ENCODE measurements at places on chromosomes 5 and 9. TPM values are rescaled to one million over a fixed set of nuclear protein-coding genes. Genes with fewer than 3 reads are reported as not detected.

The IFNA13 gene
- not detected for total RNA-seq

DNA sequence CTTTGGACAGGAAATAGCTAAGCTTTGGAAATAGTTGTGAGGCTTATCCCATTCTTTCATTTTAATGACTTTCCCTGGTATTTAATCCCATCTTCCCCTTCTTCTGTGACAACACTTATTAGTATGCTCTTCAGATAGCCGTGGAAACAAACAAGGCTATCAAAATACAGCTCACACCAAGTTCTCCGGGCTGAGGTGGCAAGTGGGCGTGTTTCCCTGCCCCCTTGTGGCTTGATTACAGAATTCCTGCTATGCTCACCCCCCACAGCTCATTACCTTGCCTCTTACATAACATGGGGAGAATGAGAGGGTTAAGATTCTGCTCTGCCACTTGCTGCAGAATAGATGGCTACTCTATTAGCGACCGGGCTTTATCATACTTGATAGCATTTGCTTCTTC, 437.1 kb upstream of the TLE4 start:
- DNase-seq: no peak

DNA sequence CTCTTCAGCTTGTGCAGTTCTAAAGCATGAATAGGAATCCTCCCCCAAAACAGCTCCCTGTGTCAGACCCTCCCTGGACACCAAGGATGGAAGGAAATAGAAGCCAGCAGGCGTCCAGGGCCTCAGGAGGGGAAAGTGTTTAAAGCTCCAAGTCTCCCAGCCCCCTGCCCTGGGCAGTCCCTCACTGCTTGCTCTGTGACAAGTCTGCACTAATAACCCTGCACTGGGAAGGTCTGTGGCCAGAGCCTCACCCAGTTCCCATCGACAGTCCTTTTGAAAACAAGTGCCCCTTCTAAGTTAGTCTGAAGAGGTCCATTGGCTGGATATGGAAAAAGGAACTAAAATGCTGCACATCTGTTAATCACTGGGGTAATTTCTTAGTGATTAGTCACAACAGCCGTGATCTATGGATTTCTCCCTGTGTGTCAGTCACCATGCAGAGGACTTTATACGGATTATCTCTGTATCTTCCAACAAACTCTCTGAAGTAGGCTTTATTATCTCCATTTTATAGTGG, 195.3 kb downstream of the FBXL7 start:
- DNase-seq: peak; percentile 43

DNA sequence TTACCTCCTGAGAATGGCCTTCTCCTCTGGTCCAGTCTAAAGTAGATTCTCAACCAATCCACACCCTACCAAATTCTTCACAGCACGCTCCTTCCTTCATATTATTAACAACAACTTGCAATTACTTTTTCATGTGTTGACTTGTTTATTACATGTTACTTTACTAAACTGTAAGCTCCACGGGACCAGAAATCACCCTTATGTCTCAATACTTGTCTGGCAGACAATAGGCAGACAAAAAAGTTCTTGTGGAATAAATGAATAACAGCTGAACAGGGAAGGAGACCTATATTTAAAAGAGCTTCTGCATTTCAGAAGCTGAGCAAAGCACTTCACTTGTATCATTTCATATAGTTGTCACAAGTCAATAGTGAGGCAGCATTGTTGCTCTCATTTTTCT, 5.7 kb upstream of the WWC1 start:
- DNase-seq: no peak

- DNase-seq: no peak
Measured at GRCh38 chr5:83714810-83715209, 5.8 kb downstream of the HAPLN1 start.

DNA sequence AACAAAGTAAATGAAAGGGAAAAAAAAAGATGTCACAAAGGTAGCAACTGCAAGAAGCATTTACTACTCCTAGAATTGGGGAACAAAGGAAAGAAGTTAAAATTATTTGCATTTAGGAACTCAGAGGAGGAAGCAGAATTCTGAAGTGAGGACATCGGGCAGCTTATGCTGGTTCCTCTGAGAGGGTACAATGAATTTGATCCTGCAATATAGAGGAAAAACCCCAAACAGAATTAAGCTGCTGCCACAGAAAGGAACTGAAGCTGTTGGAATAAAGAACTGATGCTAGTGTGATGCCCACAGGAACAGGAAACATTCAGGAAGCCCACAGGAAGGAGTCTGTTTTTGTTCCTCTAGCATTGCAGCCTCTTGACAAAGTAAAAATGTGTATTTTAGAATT, 22.3 kb upstream of the TBCA start:
- no peak for DNase-seq

DNA sequence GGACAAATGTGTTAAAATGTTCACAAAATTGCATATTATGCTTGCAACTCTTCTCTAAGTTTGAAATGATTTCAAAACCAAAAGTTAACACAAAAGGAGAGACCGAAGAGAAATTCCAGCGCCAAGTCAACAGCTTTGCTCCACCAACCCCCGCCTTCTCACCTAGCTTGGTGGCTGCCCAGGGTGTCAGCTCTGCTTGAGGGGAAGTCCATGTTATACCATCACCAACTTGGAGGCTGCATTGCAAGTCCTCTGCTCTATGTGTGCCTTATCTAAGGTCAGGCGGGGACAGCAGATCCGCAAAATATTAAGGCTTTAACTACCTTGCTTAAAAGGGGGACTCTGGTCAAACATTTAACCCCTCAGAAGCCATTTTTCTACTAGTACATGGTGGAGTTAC, 14.6 kb downstream of the CCNJL start:
- no peak for DNase-seq

- DNase-seq: no peak
Measured at GRCh38 chr5:171149772-171150171, 159.3 kb upstream of the TLX3 start.

DNA sequence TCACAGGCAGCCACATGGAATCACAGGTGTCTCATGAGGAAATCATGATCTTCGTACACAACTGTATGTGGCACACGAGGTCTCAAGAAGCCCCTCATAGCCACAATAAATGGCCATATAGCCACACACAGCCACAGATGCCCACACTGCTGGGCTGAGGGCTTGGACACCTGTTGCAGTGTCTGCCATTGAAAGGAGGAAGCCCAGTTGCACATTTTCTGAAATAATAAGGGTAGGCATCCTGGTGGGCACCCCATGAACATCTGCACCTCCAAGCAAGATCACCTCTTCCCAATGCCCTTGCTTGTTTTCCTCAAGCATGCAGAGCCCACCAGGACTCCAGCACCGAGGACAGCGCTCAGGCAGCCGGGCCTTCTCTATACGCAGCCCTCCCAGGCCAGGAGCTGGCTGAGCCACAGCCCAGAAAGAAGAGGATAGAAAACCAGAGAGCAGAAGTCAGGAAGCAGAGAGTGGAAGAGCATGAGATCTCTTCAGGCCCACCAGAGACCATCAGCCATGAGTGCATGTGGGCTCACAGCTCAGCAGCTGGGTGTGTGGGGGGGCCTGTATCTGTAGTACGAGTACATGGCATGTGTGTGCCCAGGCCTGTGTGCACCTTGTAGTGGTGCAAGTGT, 1.0 kb upstream of the ACSL6 start:
- no peak for DNase-seq

- DNase-seq: no peak
Measured at GRCh38 chr5:116291271-116291670, 206.4 kb downstream of the COMMD10 start.

DNA sequence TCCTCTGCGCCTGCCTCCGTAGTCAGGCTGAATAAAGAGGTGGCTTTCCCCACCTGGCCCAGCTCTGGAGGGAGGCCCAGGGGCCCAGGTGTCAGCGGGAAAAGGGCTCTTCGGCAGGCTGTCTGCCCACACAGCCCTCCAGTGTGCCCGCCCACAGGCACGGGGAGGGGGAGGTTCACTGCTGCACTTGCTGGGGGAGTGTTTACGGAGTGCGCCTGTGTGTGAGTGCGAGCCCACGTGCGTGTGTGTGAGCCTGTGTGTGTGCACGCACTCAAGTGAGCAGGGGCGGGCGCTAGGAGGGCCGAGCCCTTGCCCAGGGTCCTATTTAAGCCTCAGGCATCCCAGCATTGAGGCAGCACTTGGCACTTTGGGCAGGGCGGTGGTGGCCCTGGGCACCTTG, 10.9 kb downstream of the DNLZ start:
- DNase-seq: no peak

DNA sequence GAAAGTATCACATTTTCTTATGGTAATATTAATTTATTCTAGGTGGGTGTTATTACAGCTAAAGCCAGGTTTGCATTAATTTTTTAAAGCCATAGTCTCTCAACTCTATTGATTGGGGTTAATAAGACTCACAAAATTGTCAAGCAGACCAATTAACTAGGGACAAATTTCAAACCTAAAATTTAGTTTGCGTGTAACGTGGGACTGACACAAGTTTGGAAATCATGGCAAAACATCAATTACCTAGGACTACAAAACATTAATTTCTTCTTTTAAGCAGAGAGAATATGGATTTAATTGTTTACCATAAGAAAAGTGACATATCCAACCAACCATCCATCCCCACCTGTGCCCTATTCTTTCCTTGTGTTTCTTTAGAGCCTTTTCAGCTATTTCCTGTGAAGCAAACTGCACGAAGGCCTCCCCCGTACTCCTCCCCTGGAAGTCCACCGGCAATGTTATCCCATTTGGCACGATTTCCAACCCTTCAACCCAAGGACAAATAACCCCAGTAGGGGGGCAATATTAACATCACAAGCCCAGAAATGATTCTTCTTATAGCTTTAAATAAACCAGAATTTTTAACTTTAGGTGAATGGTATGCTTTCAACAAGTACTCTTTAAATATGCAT, 4.4 kb downstream of the HNRNPH1 start:
- no peak for DNase-seq

GRCh38 chr5:149811453-149811852, 81.3 kb downstream of the PPARGC1B start:
- no peak for DNase-seq

The TMEM8B gene
- total RNA-seq: 14.7 TPM

- DNase-seq: no peak
Measured at GRCh38 chr5:134626369-134627014, 6.1 kb downstream of the SAR1B start.

The FCHO2 gene
- total RNA-seq: 25.2 TPM

Measured in ovary (tissue), 10 donors.